ENCODE measurements at places on chromosomes 7 and 10.
A peak's percentile ranks its signal among the peaks of the same experiment; 100 is the strongest.

- no peak for DNase-seq
Measured at GRCh38 chr7:75637854-75638593, 100.7 kb downstream of the HIP1 start.

GRCh38 chr7:97694355-97694754 is 37.5 kb upstream of the TAC1 start:
- no peak for DNase-seq

DNA sequence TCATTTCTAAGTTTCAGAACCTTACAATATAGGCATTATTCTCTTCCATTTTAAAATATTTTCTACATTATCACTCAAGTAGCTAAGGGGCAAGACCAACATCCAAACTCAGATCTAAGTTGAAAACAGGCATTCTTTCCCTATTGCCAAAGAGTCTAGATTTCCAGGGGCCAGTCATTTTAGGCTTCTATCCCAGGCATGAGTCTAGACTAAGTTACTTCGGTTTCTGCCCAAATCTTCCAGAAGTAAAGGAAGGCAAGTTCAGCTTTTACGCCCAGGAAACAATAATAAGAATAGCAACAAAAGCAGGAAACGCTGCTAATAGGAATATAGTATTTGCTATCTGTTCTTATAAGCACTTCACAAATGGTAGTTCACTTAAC is 189.9 kb downstream of the DGKI start:
- no peak for DNase-seq

DNA sequence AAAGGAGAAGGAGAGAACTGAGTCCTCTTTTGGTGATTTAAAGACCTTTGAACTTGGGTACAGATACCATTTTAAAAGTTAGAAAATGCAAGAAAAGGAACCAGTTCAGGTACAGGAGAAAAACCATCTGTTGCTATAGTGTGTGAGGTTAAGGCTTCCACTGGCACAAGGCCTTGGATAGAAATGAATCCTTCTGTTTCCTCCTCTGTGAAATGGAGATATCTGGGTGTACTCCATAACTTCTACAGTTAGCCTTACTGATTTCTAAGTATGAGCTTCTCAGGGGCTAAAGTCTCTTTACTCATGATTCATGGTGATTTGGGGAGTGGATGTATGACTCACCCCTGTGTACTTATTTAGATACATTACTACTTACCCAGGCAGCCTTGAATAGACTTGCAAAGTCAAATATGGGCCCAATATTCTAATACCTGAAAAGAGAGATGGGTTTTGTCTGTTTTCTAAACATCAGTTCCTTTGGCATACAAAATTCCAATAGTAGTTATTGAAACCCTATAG is 117.2 kb upstream of the ADO start:
- no peak for DNase-seq

- no peak for DNase-seq
Measured at GRCh38 chr7:22992874-22993840, 20.8 kb downstream of the HYCC1 start.

DNA sequence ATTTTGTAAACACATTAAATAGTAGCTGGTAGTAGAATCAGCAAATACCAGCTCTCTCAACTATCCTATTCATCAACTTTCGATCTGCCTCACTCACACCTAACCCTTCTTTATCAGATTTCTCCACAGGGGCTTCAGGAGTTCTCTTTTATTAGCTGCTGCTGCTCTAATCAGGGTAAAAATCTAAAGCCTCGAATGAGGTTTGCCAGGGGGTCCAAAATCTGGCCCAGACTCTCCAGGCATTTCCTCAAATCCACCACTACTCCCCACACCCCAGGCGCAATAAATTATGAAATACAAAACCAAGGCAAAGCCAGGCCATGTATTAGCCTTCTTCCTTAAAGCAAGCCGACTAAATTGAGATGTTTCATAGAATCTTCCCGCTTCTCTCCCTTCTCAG is 2.3 kb downstream of the RNF216 start:
- no peak for DNase-seq

DNA sequence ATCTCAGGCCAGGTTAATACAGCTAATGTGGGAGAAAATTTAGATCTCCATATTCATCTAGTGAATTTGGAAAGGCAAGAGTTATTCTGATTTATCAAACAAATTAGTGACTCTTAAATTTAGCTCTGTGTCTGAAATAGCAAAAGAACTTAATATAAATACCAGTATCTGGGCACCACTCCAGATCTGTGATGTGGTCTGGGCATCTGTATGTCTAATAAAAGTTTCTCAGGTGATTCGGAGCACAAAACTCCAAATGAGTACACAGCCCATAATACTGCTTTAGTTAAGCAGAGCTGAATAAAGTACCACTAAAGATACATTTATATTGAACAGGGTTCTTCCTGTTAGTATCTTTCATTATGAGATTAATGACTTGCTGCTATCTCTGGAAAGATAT is 261.4 kb downstream of the BAMBI start:
- no peak for DNase-seq

GRCh38 chr10:50216894-50217293 is 34.4 kb downstream of the ASAH2 start:
- peak; percentile 3 for DNase-seq

DNA sequence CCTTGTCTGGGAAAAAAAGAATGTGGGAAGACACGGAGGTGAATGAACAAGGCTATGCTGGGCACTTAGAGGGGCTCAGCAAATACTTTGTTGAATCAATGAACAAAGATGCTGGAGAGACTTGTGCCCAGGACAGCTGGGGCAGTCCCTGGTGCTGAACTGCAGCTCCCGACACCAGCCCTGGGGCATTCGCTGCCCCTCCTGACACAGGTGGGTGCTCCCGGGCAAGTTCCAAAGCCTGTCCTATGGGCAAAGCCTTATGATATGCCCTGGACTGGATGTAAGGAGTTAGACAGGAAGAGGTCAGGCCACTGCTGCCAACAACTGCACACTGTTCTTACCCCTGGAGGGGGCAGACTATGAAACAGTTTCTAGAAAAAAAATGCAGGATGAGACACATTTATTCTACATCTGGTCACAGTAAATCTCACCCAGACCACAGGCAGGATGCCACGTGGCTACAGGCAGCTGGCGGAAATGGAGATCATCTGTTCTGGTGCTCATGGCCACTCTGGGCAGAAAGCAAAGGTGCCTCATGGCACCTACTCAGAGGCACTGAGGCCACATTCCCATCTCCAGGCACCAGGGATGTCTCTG is 21.9 kb upstream of the FRAT2 start:
- no peak for DNase-seq

GRCh38 chr10:1977461-1977860 is 240.1 kb upstream of the ADARB2 start:
- no peak for DNase-seq

DNA sequence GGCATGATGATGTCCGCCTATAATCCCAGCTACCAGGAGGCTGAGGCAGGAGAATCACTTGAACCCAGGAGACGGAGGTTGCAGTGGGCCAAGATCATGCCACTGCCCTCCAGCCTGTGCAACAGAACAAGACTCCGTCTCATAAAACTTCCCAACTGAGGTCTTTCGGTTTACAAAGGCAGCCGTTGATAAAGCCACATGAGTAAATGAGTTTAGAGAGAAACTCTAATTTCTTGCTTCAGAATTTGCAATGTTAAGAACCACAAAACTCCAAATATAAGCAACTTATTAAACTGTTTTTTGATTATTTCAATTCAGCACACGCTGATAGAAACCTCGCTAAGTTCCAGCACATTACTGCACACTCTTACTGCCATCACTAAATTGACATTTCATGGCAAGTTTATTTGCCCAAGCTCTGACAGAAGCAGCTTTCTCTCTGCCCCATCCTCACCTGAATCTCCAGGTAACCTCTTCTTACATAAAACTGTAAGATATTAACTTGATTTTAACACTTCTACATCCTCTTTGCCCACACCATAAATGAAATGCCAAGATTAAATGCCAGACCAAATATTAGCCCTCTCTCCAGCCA is 67.7 kb downstream of the FGFR2 start:
- no peak for DNase-seq

GRCh38 chr10:104028146-104028545 is 57.5 kb downstream of the COL17A1 start:
- DNase-seq = peak; percentile 46

DNA sequence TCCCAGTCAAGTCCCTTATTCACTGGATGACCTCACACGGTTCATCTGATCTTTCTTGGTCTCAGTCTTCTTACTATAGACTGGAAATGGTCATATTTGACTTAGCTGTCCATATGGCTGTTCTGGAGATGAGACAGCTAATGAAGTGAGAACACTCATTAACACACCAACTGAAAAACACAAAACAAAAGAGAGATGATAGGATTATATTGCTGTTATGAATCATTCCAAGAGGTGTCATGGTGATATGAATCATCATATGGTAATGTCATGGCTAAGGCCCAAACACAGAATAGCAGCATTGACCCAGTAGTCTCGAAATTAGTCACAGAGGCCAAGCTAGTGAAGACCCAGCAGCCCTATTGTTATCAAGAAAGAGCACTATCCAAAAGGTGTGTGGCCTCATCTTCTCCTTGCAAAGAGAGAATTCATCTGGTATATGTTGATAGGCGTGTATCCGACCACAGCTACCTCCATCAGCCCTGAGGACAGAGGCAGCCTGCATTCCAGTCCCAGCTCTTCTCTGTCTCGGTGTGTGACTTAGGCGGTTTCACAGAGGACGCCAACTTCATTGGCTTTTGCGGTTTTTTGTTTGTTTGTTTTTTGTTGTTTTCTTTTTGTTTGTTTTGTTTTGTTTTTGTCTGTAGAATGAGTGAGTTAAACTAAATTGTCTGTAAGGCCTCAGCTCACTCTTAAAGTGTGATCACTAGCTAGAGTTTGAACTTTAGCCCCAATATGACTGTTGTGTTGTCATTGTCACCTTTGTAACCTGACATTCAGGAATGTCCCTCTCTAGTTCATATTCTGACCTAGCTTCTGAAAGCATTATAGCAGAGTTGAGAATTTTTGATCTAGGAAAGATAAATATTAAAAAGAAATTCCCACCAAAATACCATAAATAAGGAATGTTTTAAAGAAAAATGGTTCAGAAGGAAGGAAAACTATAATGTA is 97.4 kb upstream of the PDCD4 start:
- DNase-seq = no peak

DNA sequence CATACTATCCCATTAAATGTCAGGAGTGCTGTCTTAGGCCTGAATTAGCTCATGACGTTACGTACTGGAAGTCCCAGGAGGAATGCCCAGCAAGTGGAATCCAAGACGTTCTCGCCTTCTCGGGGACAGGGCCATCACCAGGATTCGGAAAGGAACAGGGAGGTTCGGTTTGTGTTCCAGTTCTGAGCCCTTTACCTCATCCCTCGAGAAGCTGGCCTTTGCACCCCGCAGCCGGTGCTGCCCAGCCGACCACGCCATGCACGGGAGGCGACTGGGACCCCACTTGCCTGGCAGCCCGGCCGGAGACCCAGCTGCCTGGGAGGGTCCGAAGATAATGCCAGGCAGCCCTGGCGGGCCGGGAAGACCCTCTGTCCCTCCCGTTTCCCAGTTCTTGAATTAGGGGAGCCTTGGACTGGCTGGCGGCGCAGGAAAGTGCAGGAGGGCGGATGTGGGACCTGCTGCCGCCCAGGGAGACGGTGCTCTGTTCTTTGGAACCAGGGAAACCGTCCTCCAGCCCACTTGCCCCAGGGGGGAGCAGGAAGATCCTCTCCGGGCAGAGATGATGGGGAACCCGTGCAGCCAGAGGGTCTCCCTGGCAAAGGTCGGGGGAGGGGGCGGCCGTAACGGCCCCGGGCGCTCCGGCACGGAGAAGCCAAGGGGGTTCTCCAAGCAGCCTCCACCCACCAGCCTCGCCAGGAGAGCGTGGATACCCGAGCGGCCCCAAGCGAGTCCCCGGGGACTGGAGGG is 671 bp upstream of the CHST3 start:
- no peak for DNase-seq

- no peak for DNase-seq
Measured at GRCh38 chr10:31921031-31921430, 7.6 kb downstream of the ARHGAP12 start.

- no peak for DNase-seq
Measured at GRCh38 chr10:55146032-55146431, 345.0 kb upstream of the PCDH15 start.

DNA sequence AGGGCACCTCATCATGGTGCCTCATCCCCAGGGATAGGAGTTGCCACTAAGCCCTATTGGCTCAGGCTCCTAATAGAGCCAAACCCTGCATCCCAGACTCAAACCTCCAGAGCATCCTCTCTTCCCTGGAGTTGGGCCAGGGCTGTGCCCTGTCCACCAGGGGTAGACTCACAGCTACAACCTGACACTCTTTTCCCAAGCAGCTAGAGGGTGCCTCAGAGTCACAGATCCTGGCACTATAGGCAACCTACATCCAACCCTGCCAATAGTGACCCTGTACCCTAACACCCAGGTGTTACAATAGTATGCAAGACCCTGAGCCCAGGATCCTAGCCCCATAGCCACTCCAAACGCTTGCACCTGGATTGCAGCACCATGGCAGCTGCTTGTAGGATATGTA is 64.0 kb upstream of the PLA2G12B start:
- no peak for DNase-seq

DNA sequence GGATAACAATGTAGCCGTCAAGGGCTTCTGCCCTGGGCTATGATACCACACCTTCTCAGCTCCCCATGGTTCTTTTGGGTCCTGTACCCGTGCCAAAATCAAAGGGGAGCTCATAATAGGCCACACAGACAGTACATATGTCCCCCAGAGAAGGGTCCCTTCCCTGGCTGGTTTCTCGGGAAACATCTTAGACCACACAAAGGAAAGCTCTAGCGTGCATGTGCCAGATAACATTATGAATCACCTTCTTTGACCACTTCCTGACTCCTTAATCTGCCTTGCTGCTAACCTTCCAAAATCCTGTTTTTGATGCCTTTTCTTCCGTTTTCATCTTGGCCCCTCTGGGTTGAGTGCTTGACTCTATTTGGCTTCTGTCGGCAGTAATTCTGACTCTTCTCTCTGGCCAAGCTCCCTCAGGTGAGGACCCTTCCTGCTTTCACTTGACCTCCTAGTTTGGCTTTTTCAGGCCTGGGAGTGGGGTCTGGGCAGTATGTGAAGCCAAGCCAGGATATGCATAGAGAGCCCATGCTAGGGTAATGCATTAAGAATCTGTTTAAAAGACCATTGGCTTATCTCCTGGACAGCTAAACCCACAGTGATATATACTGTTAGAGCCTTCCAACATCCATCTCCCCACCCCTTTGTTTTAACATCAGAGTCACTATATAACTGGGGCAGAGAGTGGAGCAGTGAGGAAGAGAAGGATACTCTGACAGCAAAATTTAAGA is 84.8 kb downstream of the ANLN start:
- no peak for DNase-seq

DNA sequence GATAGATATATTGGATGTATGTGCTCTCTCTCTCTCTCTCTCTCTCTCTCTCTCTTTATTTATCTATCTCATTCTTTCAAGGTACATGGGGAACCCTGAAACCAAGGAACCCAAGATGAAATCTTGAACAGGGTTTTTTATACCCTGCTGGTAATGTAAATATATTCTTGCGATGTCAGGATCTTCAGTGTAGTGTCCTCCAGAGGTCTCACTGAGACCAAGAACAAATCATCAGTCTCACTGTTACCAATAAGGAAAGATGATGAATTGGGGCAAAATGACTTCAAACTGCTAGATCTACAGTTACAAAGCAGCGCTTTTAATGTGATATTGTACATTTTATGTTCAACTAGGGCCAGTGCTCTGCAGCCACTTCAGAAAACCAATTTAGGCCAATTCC is 423.5 kb downstream of the ANKRD7 start:
- no peak for DNase-seq
